ENCODE measurements at places on chromosomes 12 and 14.

- peak; percentile 12 for DNase-seq
Measured at GRCh38 chr14:52015411-52016030, 26.2 kb downstream of the RTRAF start.

GRCh38 chr14:96162741-96163140, 41.9 kb upstream of the BDKRB2 start:
- DNase-seq = no peak

GRCh38 chr14:57297852-57298251, 29.1 kb downstream of the AP5M1 start:
- DNase-seq = no peak

DNA sequence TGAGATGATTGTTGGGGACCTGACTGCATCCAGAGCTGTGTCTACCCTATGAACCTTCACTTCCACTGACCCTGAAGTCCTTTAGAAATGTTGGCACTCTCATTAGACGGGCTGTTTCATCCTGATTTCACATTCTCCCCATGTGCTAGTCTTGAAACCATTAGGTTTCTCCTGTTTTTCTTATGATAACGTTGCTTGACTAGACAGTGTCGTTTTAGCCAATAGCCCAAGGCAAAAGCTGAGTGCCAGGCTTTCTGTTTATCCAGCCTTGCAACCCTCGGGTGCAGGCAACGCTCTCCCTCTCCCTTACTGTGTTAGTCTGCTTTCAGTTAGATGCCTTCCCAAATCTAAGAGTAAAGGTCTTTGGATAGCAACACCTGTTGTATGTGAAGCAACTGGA, 30.1 kb downstream of the DACT1 start:
- no peak for DNase-seq

DNA sequence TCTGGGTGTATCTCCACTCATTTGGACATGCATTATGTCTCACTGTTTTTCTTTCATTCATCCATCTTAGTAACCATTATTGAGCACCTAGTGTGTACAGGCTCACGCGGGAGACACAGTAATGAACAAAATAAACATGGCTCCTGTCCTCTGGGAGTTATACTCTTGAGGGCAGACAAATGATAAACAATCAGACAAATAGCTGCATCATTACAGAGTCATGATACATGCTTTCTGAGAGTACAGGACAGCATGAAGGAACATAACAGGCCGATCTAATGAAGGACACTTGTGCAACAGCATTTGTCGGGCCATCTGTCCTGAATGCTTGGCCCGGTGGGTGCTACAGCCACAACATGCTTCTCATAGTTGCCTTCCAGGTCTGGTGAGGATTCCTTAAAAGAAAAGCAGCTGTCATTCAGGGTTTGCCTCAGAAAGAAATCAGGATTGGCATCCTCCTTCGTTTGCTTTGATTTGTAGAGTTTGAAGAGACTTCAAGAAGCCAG, 77.2 kb upstream of the EGLN3 start:
- no peak for DNase-seq

Data from small intestine (tissue), 16 donors.